ENCODE measurements at places on chromosomes 1 and 21.

GRCh38 chr1:210251680-210252490 lies 19.3 kb downstream of the SERTAD4 start:
- no peak for DNase-seq

DNA sequence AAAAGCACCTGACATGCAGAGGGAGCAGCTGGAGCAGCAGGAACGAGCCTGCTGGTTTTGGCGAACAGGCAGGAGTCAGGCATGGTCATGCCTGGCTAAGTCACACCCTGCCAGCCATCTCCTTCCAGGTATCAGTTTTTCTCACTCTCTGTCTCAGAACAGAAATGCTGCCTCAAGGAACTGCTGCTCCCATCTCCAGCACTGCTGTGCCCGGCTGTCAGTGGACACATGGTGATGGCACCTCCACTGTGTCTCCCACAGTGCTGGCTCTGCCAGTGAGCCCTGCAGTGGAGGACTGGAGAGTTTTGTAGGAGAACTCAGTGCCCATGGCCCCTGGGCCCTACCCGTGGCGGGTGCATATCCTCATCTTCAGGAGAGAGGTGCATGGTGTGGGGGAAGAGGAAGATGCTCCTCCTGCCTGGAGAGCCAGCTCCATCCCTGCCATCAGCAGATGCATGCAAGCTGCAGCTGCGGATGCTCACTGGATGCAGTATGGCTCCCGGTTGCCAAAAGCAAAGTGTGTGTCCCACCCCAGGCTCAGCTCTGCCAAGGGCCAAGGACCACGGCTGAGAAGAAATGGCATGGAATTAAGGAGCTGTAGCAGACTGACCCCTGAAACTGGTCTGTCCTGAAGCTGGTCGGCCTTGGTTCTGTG lies 114.7 kb downstream of the GRIK3 start:
- no peak for DNase-seq

- no peak for DNase-seq
Measured at GRCh38 chr1:71210718-71211117, 129.9 kb upstream of the ZRANB2 start.

- DNase-seq: no peak
Measured at GRCh38 chr1:87243573-87243972, 85.1 kb upstream of the LMO4 start.

- no peak for DNase-seq
Measured at GRCh38 chr1:118954301-118954905, 33.7 kb downstream of the TBX15 start.

DNA sequence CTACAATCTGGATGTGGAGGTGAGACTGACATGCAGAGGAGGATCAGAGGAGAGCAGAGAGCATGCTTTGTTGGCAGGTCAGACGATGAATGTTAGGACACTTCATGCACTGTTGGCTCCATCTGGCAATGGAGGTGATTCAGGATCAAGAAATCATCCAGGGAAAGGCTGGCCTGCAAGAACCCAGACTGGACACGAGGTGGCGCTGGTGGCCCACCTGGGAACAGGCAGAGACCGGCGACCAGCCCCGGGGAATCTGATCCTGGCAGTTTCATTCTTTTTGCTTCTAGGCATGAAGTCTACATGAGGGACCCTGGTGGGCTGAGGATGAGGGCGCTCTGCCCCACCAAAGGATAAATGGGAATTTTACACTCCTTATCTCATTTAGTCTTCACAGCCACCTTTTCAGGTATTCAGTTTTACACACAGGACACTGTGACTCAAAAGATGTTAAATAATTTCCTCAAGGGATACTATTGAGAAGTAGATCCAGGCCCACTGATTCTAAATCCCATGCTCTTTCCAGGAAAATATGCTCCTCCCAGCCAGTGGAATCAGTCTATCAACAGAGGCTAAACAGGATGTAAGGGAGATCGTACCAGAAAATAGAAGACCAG lies 26.2 kb upstream of the SCMH1 start:
- peak; percentile 64 for DNase-seq

- DNase-seq: no peak
Measured at GRCh38 chr1:14583788-14584187, 14.7 kb upstream of the KAZN start.

GRCh38 chr1:5645135-5645399 lies 347.2 kb downstream of the NPHP4 start:
- no peak for DNase-seq

DNA sequence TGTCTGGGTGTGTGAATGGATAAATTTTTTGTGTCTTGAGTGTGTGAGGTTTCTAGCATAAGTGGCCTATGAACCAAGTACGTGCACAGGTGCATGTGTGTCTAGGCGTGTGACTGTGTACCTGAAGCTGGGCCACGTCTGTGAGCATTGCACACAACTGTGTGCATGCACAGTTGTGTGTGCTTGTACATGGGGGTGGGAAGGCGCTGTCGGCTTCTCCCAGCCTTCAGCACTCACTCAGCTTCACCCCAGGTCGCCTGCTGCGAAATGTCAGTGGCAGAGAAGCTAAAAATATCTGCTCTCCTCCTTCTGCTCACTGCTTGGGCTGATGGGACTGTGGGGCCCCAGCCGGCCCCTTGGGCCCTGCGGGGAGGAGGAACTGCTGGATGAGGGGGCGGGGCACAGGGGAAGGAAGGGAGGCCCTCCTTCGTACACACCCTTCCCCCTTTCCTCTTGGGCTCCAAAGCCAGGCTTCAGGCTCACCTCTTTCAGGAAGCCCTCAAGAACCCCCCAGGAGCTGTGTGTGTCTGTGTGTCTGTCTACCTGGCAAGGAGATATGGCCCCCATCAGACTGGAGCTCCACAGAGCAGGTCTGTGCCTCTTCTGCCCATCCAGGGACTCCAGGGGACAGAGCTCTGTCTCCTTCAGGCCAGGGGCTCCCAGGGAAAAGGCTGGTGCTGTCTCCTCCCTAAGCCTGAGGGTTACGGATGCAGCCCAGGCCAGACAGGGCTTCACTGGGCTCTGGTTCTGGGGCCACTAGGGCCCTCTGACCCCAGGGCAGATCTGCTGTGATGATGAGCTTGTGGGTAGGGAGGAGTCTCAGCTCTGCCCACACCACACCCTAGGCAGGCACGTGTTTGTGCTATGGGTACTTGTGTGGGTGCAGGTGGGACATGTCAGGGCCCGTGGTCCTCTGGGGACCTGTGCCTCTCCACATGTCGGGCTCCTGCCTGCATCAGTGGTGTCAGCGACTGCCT lies 35.6 kb upstream of the WASF2 start:
- peak; percentile 58 for DNase-seq

DNA sequence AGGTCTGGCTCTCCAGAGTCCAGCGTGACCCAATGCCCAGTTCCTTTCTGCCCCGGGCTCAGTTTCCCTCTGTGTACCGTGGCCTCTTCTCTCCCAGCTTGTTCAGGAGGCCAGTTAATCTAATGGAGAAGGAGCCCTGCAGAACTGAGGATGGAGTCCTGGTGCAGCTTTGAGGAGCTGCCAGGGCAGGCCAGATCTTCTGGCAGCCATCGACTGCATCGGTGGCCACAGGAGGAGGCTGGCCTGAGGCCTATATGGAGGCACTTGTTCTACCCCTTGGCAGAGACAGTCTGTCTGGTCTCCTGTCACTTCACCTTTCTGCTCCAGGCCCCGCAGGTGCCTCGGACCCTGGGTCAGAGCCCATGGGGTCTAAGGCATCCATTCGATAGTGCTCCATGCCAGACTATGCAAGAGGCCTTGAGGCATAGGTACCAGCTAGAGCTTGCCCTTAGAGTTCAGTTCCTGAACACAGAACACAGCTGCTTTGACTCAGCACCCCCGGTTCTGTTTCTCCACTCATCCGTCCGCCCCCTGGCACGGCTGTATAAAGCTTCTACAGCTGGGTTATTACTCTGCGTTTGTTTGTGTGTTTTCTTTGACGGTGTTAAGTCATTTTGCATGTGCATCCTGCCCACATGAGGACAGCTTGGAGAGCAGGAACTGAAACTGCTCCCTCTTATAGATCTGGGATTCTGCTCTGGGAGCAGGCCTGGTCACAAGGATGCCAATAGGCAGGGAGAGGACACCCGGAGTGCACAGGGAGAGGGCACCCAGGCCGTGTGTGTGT lies 18.5 kb upstream of the LRRN2 start:
- no peak for DNase-seq

DNA sequence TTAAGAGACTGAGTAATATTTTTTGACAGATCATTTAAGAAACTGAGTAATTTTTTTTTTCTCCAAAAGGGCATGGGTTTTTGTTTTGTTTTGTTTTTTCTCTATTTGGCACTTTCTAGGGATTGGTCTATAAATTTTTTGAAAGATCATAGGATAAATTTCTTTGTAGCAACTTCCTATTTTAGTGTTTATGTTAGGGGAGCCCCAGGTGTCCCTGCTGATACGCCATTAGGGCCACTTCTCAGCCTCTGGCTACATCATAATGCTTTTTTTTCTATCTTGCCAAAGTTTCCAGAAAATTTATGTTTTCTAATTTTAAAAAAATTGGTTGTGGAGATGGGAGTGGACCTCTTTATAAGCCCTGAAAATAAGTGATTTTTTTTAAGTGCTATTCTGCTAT lies 2.6 kb downstream of the GABPA start:
- DNase-seq: no peak

DNA sequence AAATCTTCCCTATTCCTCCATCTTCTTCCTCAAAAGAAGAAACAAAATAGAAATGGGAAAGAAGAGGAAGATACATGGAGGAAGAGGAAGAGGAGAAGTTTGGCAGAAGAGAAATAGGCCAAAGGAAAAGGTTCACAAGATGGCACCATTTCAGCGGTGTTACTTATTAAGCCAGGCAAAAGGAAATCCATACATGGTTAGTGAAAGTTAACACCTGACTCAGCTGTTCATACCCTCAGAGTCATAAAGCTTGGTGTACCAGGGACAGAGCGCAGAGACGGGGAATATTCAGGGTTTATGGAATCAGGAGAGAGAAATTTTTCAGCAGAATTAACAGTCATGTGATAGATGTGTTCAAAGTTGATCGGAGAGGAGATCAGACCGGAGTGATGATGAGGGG lies 70.6 kb downstream of the COQ8A start:
- DNase-seq: no peak

DNA sequence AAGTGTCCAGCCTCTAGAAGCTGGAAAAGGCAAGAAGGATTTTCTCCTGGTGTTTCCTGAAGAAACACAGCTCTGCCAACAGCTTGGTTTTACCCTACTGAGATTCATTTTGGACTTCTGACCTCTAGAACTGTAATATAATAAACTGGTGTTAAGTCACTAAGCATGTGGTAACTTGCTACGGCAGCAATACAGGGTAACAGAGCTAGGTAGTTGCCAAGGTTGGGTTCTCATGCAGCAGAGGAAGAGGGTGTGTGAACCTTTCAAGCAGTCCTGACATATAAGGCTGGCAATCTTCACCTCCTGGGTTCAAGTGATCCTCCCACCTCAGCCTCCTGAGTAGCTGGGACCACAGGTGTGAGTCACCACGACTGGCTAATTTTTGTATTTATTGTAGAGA lies 36.0 kb downstream of the GNG4 start:
- DNase-seq: no peak

GRCh38 chr1:30148676-30149075 lies 574.7 kb downstream of the MATN1 start:
- no peak for DNase-seq

DNA sequence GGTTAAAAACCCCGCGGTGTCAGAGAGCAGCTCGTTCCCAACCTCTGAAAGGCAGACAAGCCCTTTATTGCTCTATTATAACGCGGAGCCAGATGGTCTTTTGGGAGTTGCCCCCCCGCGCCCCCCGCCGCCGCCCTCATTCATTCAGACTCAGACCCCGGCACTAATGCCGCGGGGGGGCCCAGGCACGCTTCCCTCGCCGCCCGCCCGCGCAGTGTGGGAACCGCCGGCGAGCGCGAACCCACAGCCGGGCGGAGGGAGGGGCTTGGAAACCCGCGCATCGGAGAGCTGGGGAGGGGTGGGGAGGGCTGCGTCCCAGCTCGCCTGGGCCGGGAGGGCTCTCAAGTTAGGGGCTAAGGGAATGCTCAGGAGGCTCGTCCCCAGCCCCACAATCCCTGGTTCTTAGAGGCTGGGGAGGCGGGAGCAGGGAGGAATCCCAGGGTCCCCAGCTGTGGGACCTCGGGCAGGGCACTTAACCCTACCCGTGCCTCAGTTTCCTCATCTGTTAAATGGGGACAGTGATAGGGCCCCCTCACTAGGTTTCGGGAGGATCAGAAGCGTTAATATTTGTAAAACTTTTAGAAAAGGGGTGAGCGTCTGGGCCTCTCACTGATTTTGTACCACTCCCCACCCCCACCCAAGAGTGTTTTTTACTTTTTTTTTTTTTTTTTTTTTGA lies 10.9 kb upstream of the HES5 start:
- DNase-seq: no peak

GRCh38 chr1:71223641-71224340 lies 143.0 kb upstream of the ZRANB2 start:
- DNase-seq: no peak

DNA sequence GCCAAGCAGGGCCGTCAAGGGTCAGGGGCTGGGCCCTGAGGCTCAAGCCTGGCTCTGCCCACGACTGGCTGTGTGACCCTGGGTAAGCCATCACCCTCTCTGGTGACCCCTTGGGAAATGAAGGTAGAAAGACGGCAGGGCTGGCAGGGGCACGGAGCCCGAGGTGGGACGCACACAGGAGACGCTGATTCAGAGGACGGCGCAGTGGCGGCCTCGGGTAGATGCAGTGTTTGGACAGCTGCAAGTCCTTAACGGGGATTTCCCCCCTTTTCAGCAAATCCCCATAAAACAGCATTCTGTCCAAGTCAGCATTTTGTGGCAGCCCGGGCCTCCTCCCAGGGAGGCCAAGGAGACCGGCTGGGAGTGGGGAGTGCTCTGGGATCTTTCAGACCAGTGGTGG lies 16.7 kb downstream of the COL8A2 start:
- no peak for DNase-seq

DNA sequence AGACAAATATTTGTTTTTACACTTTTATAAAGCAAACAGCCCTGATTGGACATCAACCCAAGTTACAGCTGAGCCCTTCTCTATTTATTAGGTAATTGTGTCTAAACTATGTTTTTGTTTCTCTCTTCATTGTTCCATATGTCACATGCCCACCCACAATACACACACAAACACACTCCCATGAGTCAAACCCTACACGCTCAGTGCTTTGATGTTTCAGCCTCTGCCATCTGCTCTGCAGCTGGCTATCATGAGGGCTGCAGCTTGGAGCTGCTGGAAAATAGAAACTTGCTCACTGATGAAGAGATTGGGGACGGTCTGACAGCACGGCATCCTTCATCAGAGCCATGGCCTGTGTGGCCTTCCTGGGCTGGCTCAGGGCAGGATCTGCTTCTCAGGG lies 41.7 kb downstream of the PSMG1 start:
- no peak for DNase-seq

GRCh38 chr1:100440075-100440809 lies 87.9 kb downstream of the CDC14A start:
- peak; percentile 39 for DNase-seq

- DNase-seq: no peak
Measured at GRCh38 chr1:207393610-207394009, 60.5 kb upstream of the CR2 start.
